Spleen (tissue), 13 donors: ENCODE measurements at places on chromosomes 1 and 21. TPM values are rescaled to one million over a fixed set of nuclear protein-coding genes. Genes with fewer than 3 reads are reported as not detected.

Gene CYP2J2
- total RNA-seq, result 0.60 TPM

Gene TTC24
- total RNA-seq, result 5.5 TPM

Gene TMEM54
- 12.9 TPM for total RNA-seq

DNA sequence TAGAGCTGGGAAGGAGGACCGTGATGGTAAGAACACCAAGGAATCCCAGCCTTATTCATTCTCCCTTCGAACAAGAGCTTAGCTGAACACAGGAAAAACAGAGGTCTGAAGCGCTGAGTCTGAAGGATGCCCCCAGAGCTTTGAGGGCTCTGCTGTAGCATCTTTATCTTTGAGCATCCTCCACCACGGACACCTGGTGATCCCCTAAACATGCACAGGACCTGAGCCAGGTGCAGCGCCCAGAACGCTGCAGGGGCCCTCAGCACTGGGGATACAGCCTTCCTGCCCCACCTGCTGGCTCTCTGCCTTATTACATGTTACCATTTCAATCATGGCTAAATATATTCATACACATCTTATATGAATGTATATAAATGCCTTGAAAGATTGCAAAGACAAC lies 7.7 kb upstream of the GPATCH4 start:
- no peak for DNase-seq

GRCh38 chr1:70528590-70529333 lies 117.7 kb downstream of the CTH start:
- no peak for DNase-seq

DNA sequence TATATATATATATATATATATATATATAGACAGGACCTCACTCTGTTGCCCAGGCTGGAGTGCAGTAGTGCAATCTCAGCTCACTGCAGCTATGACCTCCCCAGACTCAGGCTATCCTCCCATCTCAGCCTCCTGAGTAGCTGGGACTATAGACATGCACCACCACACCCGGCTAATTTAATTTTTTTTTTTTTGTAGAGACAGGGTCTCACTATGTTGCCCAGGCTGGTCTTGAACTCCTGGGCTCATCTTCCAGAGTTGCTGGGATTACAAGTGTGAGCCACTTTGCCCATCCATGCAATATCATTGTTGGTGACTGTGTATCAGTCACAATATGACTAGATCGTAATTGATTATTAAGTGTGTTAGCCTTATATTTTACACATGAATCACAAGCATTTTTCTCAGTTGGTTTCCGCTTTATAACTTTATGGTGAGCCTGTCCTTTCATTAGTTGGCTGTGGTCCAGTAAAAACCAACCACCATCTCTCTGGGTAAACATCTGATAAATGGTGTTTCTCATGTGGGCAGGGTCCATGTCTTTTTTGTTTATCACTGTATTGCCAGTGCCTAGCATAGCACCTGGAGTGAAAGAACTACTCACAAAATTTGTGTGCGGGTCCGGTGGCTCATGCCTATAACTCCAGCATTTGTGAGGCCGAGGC lies 63.6 kb downstream of the MYOM3 start:
- DNase-seq, result no peak

GRCh38 chr1:162297208-162297607 lies 79.4 kb downstream of the SPATA46 start:
- no peak for DNase-seq

DNA sequence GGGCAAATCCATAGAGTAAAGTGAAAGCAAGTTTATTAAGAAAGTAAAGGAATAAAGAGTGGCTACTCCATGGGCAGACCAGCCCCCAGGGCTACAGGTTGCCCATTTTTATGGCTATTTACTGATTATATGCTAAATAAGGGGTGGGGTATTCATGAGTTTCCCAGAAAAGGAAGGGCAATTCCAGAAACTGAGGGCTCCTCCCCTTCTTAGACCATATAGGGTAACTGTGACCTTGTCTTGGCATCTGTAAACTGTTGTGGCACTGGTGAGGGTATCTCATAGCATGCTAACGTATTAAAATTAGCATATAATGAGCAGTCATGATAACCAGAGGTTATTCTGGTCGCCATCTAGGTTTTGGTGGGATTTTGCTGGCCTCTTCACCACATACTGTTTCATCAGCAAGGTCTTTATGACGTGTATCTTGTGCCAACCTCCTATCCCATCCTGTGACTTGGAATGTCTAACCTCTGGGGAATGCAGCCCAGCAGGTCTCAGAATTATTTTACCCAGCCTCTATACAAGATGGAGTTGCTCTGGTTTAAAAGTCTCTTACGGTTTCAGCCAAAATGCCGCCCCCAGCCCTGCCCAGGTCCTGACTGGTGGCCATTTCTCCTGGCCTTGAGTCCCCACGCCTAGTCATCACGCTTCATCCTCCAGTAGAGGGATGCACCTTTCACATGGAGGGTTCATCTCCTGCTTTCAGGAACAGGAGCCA lies 982 bp upstream of the TRIM17 start:
- peak; percentile 34 for DNase-seq
